ENCODE measurements at places on chromosomes 6 and 20. TPM values are rescaled to one million over a fixed set of nuclear protein-coding genes. Genes with fewer than 3 reads are reported as not detected.

MYT1 gene
- 0.09 TPM for total RNA-seq

SASH1 gene
- 14.3 TPM for total RNA-seq

CD40 gene
- 9.6 TPM for total RNA-seq

OR2J3 gene
- total RNA-seq: not detected

BPI gene
- 0.26 TPM for total RNA-seq

SNX3 gene
- total RNA-seq: 91.4 TPM

BANF2 gene
- not detected for total RNA-seq

SYCP2 gene
- 0.18 TPM for total RNA-seq

CLPSL1 gene
- total RNA-seq: not detected

MRAP2 gene
- total RNA-seq: 0.12 TPM

MATN4 gene
- not detected for total RNA-seq

DNA sequence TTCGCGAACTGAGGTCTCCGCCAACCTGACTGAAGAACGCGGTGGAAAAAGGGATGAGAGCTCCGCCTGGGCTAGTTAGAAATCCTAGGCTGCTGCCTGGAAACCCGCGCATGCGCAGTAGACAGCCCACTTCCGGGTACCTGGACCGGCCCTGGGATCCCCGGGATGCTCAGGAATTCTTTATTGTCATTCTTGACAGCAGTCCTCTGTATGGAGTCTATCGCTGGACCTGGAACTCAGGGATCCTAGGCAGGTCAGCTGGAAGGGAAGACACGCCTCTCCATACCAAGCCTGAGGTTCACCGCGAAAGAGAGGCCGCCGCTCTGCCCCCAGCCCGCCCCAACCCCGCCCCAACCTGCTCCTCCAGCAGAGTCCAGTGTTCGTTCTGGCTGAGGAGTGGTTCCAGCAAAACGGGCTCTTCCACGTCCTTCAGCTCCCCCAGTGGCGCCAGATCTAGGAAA is 1379.2 kb upstream of the DEFB115 start:
- no peaks in the 10 kb centered on the region for H3K36me3 ChIP-seq
- H3K4me1 ChIP-seq: no peaks in the 10 kb centered on the region
- H3K4me3 ChIP-seq: no peak overlapping the region

GRCh38 chr6:168649209-168649608 is 208.2 kb downstream of the SMOC2 start:
- H3K36me3 ChIP-seq: no peaks in the 10 kb centered on the region
- no peaks in the 10 kb centered on the region for H3K4me1 ChIP-seq
- no peak overlapping the region for H3K27ac ChIP-seq
- no peaks in the 10 kb centered on the region for H3K27me3 ChIP-seq

DNA sequence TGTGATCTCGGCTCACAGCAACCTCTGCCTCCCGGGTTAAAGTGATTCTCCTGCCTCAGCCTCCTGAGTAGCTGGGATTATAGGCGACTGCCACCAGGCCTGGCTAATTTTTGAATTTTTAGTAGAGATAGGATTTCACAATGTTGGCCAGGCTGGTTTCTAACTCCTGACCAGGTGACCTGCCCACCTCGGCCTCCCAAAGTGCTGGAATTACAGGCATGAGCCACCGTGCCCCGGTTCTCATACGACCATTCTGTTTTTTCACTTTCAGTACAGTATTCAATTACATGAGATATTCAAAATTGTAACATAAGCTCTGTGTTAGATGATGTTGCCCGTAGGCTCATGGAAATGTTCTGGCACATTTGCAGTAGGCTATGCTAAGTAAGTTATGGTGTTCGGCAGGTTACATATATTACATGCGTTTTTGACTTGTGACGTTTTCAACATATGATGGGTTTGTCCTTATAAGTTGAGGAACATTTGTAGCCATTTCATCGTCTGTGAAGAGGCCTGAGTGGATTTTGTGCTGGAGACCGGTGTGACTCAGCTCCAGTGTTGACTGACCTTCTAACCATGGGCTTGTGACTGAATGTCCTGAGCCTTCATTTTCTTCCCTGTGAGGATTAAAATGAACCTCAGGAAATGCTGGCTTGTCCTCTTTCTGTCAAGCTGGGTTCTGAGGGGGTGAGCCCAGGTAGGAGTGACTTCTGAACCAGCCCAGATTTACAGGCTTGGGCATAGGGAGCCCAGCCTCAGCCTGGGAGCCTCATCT is 12.2 kb downstream of the PPARD start:
- H3K4me3 ChIP-seq: no peak overlapping the region
- no peaks in the 10 kb centered on the region for H3K27me3 ChIP-seq
- H3K27ac ChIP-seq: no peak overlapping the region
- DNase-seq: no peak
- no peaks in the 10 kb centered on the region for H3K36me3 ChIP-seq

- peak overlapping the region; percentile 65 for H3K27ac ChIP-seq
- no peak overlapping the region for H3K4me3 ChIP-seq
- H3K27me3 ChIP-seq: no peaks in the 10 kb centered on the region
- H3K36me3 ChIP-seq: no peaks in the 10 kb centered on the region
- DNase-seq: no peak
These were observed 46.7 kb downstream of the MARCKS start for GRCh38 chr6:113903666-113904330.

DNA sequence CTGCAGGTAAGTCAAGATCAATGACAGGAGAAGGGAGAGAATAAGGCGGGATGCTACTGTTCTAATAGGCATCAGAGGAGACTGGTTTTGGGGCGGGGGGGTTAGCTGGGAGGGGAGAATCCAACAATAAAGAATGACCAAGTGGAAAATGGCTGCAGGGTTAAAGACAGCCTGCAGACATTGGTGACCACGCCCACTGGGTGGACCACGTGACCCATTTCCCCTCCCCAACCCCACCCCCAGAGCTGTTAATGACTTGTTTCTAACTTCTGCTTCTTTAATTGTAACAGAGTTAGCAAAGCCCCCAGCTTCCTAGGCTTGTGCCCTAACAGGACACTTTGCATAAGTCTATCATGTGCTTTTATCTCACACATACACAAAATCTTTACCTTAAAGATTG is 344.5 kb downstream of the KIF16B start:
- H3K4me1 ChIP-seq: no peaks in the 10 kb centered on the region
- no peaks in the 10 kb centered on the region for H3K36me3 ChIP-seq
- no peak overlapping the region for H3K4me3 ChIP-seq
- no peaks in the 10 kb centered on the region for H3K27me3 ChIP-seq
- no peak for DNase-seq

DNA sequence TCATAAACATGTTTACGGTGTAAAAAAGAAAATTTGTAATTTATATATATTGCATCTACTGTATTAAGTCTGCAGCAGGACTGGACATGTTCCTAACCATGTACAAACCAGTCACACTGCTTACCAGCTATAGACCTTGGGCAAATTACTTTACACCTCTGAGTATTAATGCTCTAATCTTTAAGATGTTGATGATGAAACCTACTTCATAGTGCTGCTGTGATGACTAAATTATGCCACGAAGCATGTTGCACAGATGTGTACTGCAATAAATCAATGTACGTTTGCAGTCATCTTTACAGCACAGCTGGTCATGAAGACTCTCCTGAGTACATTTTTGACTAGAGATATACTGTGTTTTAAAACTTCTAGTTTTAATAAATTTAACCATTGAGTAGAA is 42.6 kb downstream of the PRKN start:
- DNase-seq: no peak
- no peaks in the 10 kb centered on the region for H3K27me3 ChIP-seq
- H3K27ac ChIP-seq: no peak overlapping the region
- no peaks in the 10 kb centered on the region for H3K36me3 ChIP-seq
- H3K4me3 ChIP-seq: no peak overlapping the region

- H3K36me3 ChIP-seq: no peaks in the 10 kb centered on the region
- H3K4me3 ChIP-seq: no peak overlapping the region
- no peak overlapping the region for H3K27ac ChIP-seq
- H3K27me3 ChIP-seq: no peaks in the 10 kb centered on the region
- DNase-seq: no peak
These were observed 4.9 kb upstream of the BTBD3 start for GRCh38 chr20:11912659-11913415.

DNA sequence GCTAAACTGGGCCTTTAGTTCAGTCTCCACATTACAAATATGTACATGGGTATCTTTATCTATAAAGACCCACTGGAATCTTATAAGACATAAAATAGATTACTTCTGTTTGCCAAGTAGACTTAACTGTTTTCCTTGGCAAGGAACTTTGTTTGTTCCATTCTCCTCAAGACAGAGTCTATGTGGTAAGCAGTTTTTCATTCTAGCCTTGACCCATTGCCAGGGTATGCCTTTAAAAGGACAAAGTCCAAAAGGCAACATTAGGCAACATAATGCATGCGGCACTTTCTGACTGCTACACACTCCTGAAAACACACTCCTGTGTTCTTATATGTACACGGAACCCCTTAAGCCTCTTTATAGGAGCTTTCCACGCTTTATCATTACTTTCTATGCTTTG is 20.4 kb downstream of the VNN1 start:
- no peak overlapping the region for H3K27ac ChIP-seq
- no peak overlapping the region for H3K4me3 ChIP-seq
- no peak for DNase-seq
- no peaks in the 10 kb centered on the region for H3K27me3 ChIP-seq
- H3K4me1 ChIP-seq: peaks cover 3% of the 10 kb centered on the region

GRCh38 chr20:43438578-43439316 is 18.9 kb upstream of the SRSF6 start:
- no peaks in the 10 kb centered on the region for H3K4me1 ChIP-seq
- H3K36me3 ChIP-seq: no peaks in the 10 kb centered on the region
- peak; percentile 12 for DNase-seq
- no peak overlapping the region for H3K4me3 ChIP-seq

GRCh38 chr20:10375191-10375590 is 58.8 kb downstream of the MKKS start:
- peaks cover 36% of the 10 kb centered on the region for H3K4me1 ChIP-seq
- no peaks in the 10 kb centered on the region for H3K27me3 ChIP-seq
- H3K4me3 ChIP-seq: no peak overlapping the region
- H3K27ac ChIP-seq: no peak overlapping the region
- DNase-seq: no peak
- H3K36me3 ChIP-seq: no peaks in the 10 kb centered on the region

DNA sequence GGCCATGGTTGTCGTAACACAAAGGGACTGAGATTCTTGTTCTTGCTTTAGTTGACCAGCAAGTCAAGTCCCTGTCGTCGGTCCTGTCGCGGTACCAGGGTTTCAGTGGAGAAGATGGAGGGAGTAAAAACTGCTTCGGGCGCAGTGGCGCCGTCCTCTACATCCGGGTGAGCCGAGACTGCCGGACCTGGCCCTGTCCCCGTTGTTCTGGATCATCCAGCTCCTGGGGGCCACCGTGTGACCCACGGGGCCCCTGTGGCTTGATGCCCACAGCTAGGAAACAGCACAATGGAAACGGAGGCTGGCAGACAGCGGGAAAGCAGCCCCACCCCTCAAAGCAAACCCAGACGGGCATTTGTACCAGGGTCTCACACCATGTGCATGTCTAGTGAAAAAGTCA is 15.0 kb downstream of the MTG2 start:
- DNase-seq: peak; percentile 7
- no peak overlapping the region for H3K4me3 ChIP-seq
- H3K27me3 ChIP-seq: no peaks in the 10 kb centered on the region
- peaks cover 60% of the 10 kb centered on the region for H3K36me3 ChIP-seq
- peaks cover 8% of the 10 kb centered on the region for H3K4me1 ChIP-seq
- H3K27ac ChIP-seq: no peak overlapping the region

- no peaks in the 10 kb centered on the region for H3K4me1 ChIP-seq
- H3K27me3 ChIP-seq: no peaks in the 10 kb centered on the region
- H3K4me3 ChIP-seq: no peak overlapping the region
- H3K27ac ChIP-seq: no peak overlapping the region
- DNase-seq: no peak
These were observed 61.3 kb upstream of the HEY2 start for GRCh38 chr6:125688138-125688537.

- no peaks in the 10 kb centered on the region for H3K4me1 ChIP-seq
- H3K36me3 ChIP-seq: no peaks in the 10 kb centered on the region
- no peak overlapping the region for H3K4me3 ChIP-seq
- DNase-seq: no peak
- no peak overlapping the region for H3K27ac ChIP-seq
These were observed 10.4 kb downstream of the TRAPPC3L start for GRCh38 chr6:116535109-116535508.

GRCh38 chr6:52403627-52404026 is 16.5 kb upstream of the EFHC1 start:
- peak; percentile 41 for DNase-seq
- H3K27ac ChIP-seq: no peak overlapping the region
- no peaks in the 10 kb centered on the region for H3K36me3 ChIP-seq
- H3K27me3 ChIP-seq: no peaks in the 10 kb centered on the region
- H3K4me3 ChIP-seq: no peak overlapping the region

GRCh38 chr20:32271620-32272019 is 5.8 kb upstream of the KIF3B start:
- no peaks in the 10 kb centered on the region for H3K4me1 ChIP-seq
- no peak for DNase-seq
- H3K36me3 ChIP-seq: no peaks in the 10 kb centered on the region

- no peak overlapping the region for H3K4me3 ChIP-seq
- no peaks in the 10 kb centered on the region for H3K27me3 ChIP-seq
- no peaks in the 10 kb centered on the region for H3K4me1 ChIP-seq
These were observed 37.8 kb upstream of the CNKSR3 start for GRCh38 chr6:154548130-154548830.
